ENCODE measurements at places on chromosomes 2 and 18. TPM values are rescaled to one million over a fixed set of nuclear protein-coding genes. Genes with fewer than 3 reads are reported as not detected.

DNA sequence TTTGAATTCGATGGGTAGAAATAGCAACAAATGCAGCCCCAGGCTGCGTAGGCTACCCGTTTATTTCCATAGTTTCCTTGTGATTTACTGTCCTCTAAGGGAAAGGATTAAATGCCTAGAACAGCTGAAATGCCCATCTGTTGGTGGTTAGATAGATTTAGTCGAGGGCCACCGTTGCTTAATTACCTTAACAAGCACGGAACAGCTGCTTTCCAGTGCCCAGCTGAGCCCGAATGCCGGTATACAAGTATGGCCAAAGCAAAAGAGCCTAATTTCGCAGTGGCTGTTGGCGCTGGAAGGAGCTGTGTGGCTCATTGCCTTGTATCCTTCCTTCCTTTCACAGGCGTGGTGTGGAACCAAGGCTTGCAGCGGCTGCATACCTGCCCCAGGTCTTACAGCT lies 109.1 kb downstream of the CABLES1 start:
- H3K36me3 ChIP-seq: no peaks in the 10 kb centered on the region
- DNase-seq: no peak
- no peak overlapping the region for H3K4me3 ChIP-seq

DNA sequence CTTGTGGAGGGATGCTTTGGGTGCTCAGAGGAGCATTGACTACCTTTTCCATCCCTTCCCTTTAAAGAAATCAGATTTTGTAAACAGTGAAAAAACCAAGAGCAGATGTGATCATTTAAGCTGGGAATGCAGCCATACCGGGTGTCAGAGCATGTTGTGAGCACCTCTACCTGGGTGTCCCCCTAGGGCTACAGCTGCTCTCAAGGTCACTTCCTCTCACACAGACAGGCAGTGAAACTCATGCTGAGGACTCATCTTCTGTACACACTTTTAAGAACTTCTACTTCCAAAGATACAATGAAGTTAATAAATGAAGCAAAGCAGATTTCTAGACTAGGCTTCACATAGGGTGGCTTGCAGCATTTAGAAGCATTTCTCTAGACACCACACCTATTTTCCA lies 48.4 kb upstream of the FRZB start:
- H3K4me1 ChIP-seq: peaks cover 14% of the 10 kb centered on the region
- H3K27ac ChIP-seq: peak overlapping the region; percentile 41
- H3K4me3 ChIP-seq: no peak overlapping the region
- DNase-seq: no peak
- peaks cover 19% of the 10 kb centered on the region for H3K36me3 ChIP-seq
- no peaks in the 10 kb centered on the region for H3K27me3 ChIP-seq

Gene RGPD3
- 0.10 TPM for total RNA-seq

DNA sequence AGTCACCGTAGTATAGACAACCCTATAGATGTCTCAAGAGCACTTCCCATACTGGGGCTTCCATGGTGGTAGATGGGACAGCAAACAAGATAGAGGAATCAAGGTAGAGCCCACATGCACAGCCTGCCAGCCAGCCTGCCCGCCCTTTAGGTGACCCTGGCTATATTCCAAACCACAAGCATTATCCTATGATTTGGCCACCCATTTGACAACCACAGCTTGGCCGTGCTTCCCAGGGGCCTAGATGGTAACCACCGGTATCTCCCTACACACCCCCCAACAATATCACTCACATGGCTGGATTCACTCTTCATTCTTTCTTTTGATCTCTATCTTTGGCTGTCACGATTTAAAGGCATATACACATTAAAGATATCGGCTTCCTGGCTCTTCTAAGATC lies 85.3 kb downstream of the CDK15 start:
- H3K4me1 ChIP-seq: peaks cover 15% of the 10 kb centered on the region
- H3K36me3 ChIP-seq: no peaks in the 10 kb centered on the region
- H3K27me3 ChIP-seq: no peaks in the 10 kb centered on the region
- no peak overlapping the region for H3K27ac ChIP-seq

Gene PLEK
- total RNA-seq: not detected

Gene UGT1A4
- not detected for total RNA-seq

DNA sequence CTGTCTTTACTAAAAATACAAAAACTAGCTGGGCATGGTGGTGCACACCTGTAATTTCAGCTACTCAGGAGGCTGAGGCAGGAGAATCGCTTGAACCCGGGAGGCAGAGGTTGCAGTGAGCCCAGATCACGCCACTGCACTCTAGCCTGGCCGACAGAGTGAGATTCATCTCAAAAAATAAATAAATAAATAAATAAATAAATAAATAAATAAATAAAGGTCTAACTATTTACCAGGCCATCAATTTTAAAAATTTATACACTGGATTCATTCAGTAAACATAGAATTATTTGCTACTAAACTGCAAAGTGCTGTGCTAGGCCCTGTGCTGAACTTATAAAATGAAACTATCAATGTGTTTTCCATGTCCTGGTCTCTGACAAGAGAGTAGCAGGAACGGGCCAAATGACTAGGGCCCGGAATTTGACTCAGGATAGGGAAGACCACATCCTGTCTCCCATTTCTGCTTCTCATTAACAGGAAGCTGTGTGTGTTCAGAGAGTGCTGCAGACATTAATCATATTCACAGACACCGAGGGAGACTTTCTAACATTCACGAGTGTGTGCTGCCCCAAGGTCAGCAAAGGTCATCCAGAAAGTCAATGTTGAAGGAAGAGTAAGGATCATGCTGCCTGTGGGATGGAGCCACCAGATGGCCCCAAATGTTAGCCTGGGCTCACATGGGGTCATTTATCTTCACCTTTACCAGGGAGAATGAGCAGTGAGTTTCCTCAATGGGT lies 95.8 kb downstream of the SPP2 start:
- H3K27me3 ChIP-seq: no peaks in the 10 kb centered on the region
- peaks cover 13% of the 10 kb centered on the region for H3K4me1 ChIP-seq
- no peak overlapping the region for H3K4me3 ChIP-seq
- peak overlapping the region; percentile 28 for H3K27ac ChIP-seq
- DNase-seq: peak; percentile 97

- H3K4me1 ChIP-seq: no peaks in the 10 kb centered on the region
- no peak overlapping the region for H3K27ac ChIP-seq
- no peaks in the 10 kb centered on the region for H3K36me3 ChIP-seq
- no peaks in the 10 kb centered on the region for H3K27me3 ChIP-seq
- H3K4me3 ChIP-seq: no peak overlapping the region
Observed at GRCh38 chr18:13480571-13481255, 245.6 kb downstream of the FAM210A start.

DNA sequence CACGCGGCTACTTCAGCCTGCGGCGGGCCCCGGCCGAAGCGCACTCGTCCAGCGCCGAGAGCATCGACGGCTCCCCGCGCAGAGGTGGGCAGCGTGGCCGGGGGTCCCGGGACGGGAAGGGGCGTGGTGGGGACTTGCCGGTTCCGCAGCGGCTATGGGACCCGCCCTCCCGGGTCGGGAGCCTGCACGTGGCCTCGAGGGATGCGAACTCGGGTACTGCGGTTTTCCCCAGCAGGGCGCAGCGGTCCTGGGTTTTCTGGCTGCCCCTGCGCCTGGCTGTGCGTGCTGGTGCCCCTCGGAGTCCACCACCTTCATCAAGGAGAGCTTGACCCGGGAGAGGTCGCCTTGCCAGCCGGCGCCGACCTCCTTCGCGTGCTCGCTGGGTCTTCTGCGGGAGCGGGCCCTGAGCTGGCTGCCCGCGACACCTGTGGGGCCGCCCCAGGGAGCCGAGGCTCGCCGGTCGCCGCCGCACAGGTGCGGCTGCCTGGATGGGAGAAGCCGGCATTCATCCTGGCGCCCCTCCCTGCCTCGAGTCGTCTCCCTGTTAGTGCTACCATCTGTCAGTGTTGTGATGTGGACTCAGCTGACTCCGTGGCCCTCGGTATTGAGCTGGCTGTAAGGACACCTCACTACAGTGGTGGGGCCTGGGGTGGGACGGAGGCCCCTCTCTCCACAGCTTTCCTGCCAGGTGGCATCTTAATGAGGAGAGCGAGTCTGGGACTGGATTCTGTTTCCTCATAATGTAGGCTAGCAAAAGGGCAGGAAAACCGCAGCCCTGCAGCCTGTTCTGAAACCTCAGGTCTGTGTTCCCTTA lies 177.3 kb downstream of the AGAP1 start:
- H3K36me3 ChIP-seq: no peaks in the 10 kb centered on the region
- no peak for DNase-seq
- peaks cover 46% of the 10 kb centered on the region for H3K27me3 ChIP-seq

- H3K36me3 ChIP-seq: no peaks in the 10 kb centered on the region
- no peak overlapping the region for H3K27ac ChIP-seq
- no peaks in the 10 kb centered on the region for H3K27me3 ChIP-seq
- DNase-seq: no peak
- peak overlapping the region; percentile 33 for H3K4me3 ChIP-seq
- no peaks in the 10 kb centered on the region for H3K4me1 ChIP-seq
Observed at GRCh38 chr2:231482806-231483391, 18.6 kb upstream of the NCL start.

GRCh38 chr2:50535971-50536759 lies 495.8 kb downstream of the NRXN1 start:
- no peaks in the 10 kb centered on the region for H3K36me3 ChIP-seq
- DNase-seq: peak; percentile 14
- no peaks in the 10 kb centered on the region for H3K27me3 ChIP-seq
- H3K27ac ChIP-seq: no peak overlapping the region
- H3K4me1 ChIP-seq: no peaks in the 10 kb centered on the region
- H3K4me3 ChIP-seq: no peak overlapping the region

GRCh38 chr2:231800493-231801091 lies 14.3 kb downstream of the COPS7B start:
- no peaks in the 10 kb centered on the region for H3K27me3 ChIP-seq
- no peaks in the 10 kb centered on the region for H3K4me1 ChIP-seq
- peaks cover 40% of the 10 kb centered on the region for H3K36me3 ChIP-seq
- no peak overlapping the region for H3K27ac ChIP-seq
- no peak for DNase-seq
- no peak overlapping the region for H3K4me3 ChIP-seq

- no peaks in the 10 kb centered on the region for H3K36me3 ChIP-seq
- H3K27me3 ChIP-seq: peaks cover 2% of the 10 kb centered on the region
- no peak overlapping the region for H3K4me3 ChIP-seq
- peaks cover 3% of the 10 kb centered on the region for H3K4me1 ChIP-seq
- no peak for DNase-seq
Observed at GRCh38 chr2:60742419-60742818, 13.6 kb upstream of the PAPOLG start.

Gene PDE11A
- 0.89 TPM for total RNA-seq

Gene PLB1
- total RNA-seq: 1.9 TPM

Gene PID1
- 13.6 TPM for total RNA-seq

Gene CFC1B
- not detected for total RNA-seq

Gene GAL3ST2
- not detected for total RNA-seq

- no peak for DNase-seq
- H3K4me3 ChIP-seq: no peak overlapping the region
Observed at GRCh38 chr2:55137024-55137958, 87.0 kb upstream of the RTN4 start.

GRCh38 chr2:154688373-154688772 lies 10.1 kb upstream of the KCNJ3 start:
- no peak for DNase-seq
- H3K36me3 ChIP-seq: no peaks in the 10 kb centered on the region
- no peak overlapping the region for H3K27ac ChIP-seq
- no peak overlapping the region for H3K4me3 ChIP-seq
- no peaks in the 10 kb centered on the region for H3K4me1 ChIP-seq

Gene MEP1B
- not detected for total RNA-seq

GRCh38 chr2:45753381-45753780 lies 101.9 kb downstream of the PRKCE start:
- no peaks in the 10 kb centered on the region for H3K27me3 ChIP-seq
- H3K4me3 ChIP-seq: no peak overlapping the region
- H3K4me1 ChIP-seq: peaks cover 7% of the 10 kb centered on the region
- H3K36me3 ChIP-seq: no peaks in the 10 kb centered on the region

Gene SERPINB12
- total RNA-seq: not detected

- H3K4me3 ChIP-seq: no peak overlapping the region
- H3K4me1 ChIP-seq: no peaks in the 10 kb centered on the region
- no peak overlapping the region for H3K27ac ChIP-seq
- no peaks in the 10 kb centered on the region for H3K27me3 ChIP-seq
Observed at GRCh38 chr2:46390036-46390435, 89.3 kb upstream of the TMEM247 start.

GRCh38 chr18:35178260-35178659 lies 62.6 kb upstream of the ZNF397 start:
- no peaks in the 10 kb centered on the region for H3K36me3 ChIP-seq
- H3K27me3 ChIP-seq: no peaks in the 10 kb centered on the region
- H3K4me1 ChIP-seq: no peaks in the 10 kb centered on the region
- H3K4me3 ChIP-seq: no peak overlapping the region
- no peak overlapping the region for H3K27ac ChIP-seq

GRCh38 chr2:133405252-133405651 lies 163.0 kb downstream of the NCKAP5 start:
- no peak overlapping the region for H3K4me3 ChIP-seq
- H3K4me1 ChIP-seq: no peaks in the 10 kb centered on the region
- no peaks in the 10 kb centered on the region for H3K27me3 ChIP-seq
- H3K36me3 ChIP-seq: no peaks in the 10 kb centered on the region
- DNase-seq: no peak

Gene NBAS
- total RNA-seq: 57.6 TPM

GRCh38 chr2:56739413-56739812 lies 555.6 kb downstream of the CCDC85A start:
- no peaks in the 10 kb centered on the region for H3K27me3 ChIP-seq
- no peak overlapping the region for H3K27ac ChIP-seq
- DNase-seq: peak; percentile 6
- no peak overlapping the region for H3K4me3 ChIP-seq
- no peaks in the 10 kb centered on the region for H3K36me3 ChIP-seq

DNA sequence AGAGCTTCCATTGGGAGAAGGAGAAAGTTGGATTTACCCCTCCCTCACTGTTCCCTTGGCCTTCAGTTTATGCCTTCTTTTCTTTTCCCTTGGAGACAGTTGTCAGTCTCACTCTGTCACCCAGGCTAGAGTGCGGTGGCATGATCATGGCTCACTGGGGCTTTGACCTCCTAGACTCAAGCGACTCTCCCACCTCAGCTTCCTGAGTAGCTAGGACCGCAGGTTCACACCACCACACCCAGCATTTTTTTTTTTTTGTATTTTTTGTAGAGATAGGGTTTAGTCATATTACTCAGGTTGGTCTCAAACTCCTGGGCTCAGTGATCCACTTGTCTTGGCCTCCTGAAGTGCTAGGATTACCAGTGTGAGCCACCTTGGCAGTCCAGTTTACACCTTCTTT lies 49.9 kb downstream of the SLC9A4 start:
- no peaks in the 10 kb centered on the region for H3K4me1 ChIP-seq
- H3K27me3 ChIP-seq: no peaks in the 10 kb centered on the region
- no peak overlapping the region for H3K27ac ChIP-seq
- H3K36me3 ChIP-seq: no peaks in the 10 kb centered on the region
- no peak for DNase-seq

Gene TFCP2L1
- total RNA-seq: 0.05 TPM

Gene RESP18
- not detected for total RNA-seq

GRCh38 chr18:31739651-31740050 lies 21.0 kb downstream of the SLC25A52 start:
- no peak overlapping the region for H3K4me3 ChIP-seq
- no peaks in the 10 kb centered on the region for H3K36me3 ChIP-seq
- DNase-seq: no peak
- H3K4me1 ChIP-seq: no peaks in the 10 kb centered on the region

Gene NDUFS1
- total RNA-seq: 100 TPM

Data from astrocyte (in vitro differentiated cells and primary cell).